ENCODE measurements at places on chromosomes 3 and 15.

- DNase-seq = no peak
Observed at GRCh38 chr15:82980981-82981380, 5.0 kb upstream of the RAMAC start.

DNA sequence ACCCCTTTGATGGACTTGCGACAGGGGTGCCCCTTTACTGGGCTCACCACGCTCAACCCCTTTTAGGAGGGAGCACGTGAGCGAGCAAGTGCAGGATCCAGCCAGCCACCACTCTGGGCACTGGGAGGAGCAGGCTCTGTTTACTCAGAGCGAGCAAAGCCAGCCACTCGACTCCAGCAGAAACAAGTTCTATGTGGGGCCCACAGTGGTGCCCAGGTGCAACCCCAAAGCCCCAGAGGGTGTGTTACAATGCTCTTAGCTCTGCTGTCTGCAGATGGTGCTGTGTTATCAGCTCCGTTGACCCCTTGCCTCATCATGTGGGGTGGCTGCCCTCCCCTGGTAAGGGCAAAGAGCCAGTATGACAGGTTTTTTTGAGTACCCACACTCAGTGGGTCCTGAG lies 120.3 kb upstream of the SUCLG2 start:
- DNase-seq = peak; percentile 35

GRCh38 chr3:126751611-126752302 lies 47.7 kb downstream of the CHCHD6 start:
- DNase-seq = no peak

DNA sequence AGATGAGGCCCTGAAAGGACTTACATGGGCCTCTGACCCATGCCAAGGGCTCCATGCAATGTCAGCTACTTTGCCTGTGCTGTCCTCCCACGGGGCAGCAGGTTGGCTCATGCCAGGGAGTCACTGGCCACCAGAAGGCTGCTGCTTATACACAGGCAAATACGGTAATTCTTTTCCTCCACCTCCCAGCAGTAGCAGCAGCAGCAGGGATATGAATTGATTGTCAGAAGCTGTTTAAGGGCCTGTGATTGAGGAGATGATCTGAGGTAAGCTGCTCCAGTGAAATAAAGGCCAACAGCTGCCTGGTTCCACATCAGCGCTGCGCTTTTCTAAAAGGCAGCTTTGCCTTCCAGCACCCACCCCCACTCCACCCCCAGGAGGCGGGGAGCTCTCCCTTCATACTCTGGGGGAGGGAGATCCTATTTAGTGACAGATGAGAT lies 250.5 kb downstream of the SHQ1 start:
- DNase-seq = peak; percentile 12

GRCh38 chr3:169260296-169260695 lies 403.2 kb downstream of the MECOM start:
- no peak for DNase-seq

DNA sequence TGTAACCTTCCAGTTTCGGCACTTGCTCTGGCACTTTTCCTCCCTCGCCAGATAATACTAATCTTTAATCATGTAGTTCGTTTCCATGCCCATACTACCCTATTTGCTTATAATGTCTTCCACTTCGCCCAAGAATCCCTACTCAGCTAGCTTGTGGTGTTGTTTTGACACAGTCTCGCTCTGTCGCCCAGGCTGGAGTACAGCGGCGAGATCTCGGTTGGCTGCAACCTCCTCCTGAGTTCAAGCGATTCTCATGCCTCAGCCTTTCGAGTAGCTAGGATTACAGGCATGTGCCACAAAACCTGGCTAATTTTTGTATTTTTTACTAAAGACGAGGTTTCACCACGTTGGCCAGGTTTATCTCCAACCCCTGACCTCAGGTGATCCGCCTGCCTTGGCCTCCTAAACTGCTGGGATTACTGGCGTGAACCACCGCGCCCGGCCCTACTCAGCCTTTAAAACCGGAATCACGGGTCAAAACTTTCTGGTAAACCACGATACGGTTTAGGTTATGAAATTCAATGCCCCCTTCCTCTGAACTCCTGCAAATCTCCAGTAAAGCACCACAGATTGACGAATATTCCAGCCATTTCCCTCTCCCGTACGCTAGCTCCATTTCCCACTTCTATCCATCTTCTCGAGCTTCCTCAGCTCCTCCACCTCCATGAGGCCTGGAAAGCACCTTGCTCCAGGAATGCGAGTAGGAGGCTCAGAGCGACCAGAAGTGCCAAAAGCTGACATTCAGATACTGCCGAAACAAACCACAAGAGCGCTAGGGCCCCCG lies 878 bp upstream of the RAD51 start:
- peak; percentile 33 for DNase-seq

- no peak for DNase-seq
Observed at GRCh38 chr15:25240461-25241021, 198.3 kb downstream of the UBE3A start.
